ENCODE measurements at places on chromosomes 7 and 10.

- no peak for DNase-seq
Measured at GRCh38 chr10:32142646-32143045, 86.4 kb upstream of the KIF5B start.

DNA sequence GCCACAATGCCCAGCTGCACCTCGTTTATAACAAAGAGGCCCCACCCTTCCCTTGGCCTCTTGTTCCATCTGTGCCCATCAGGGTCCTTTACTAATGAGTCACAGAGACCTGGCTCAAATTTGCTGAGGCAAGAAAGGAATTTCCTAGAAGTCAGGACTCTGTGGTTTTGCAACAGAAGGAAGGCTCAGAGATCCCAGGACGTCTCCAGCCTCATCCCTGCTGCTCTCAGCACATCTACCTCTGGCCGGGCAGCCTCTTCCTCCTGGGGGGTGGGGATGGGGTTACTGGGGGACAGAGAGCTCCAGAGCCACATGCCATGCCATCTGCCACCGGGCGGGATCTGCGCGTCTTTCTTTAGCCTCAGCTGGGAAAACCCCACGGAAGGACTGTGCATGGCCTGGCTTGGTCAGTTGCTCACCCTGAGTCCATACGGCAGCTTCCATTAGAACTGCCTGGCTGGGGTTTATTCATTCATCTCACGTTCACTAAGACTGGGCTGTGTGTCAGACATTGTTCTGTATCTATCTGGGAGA, 41.9 kb upstream of the PSMG3 start:
- no peak for DNase-seq

DNA sequence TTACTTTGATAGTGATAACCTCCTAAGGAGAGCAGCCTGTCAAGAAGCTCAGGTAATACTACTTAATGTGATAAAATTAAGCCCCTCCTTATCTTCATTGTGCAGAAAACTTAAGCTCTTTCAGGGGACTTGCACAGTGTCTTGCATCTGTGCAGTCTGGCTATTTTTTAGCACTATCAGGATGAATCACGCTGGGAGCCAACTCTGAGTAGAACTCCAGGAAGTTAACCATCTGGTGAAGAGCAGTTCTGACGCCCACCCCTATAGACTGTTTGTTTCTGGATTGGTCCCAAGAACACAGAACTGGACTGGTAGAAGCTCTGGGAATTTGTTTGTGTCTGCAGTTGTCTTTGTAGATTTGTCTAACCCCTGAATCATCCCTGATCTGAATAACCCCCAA, 41.9 kb downstream of the AGK start:
- DNase-seq: no peak

DNA sequence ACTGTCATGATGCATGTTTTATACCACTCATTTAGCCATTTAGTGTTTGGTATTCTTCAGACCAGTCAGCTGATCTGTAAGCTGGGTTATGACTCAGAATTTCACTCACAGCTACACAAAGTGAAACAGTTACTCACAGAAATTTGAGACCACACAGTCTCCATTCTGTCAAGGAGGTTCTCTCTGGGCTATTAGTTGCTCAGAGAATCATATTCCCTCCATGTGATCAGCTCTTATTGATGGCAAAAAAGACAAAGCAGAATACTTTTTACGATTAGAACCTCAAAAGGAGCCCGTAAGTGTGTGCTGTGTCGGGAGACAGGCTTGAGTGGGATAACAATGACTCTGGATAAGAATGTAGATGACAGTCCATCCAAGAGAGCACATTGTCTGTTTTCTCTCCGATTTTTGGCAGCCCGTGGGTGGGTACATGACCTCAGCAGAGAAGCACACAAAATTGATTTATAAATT, 277.6 kb upstream of the SORCS1 start:
- DNase-seq: no peak

- no peak for DNase-seq
Measured at GRCh38 chr7:127943541-127944521, 87.4 kb downstream of the LRRC4 start.

DNA sequence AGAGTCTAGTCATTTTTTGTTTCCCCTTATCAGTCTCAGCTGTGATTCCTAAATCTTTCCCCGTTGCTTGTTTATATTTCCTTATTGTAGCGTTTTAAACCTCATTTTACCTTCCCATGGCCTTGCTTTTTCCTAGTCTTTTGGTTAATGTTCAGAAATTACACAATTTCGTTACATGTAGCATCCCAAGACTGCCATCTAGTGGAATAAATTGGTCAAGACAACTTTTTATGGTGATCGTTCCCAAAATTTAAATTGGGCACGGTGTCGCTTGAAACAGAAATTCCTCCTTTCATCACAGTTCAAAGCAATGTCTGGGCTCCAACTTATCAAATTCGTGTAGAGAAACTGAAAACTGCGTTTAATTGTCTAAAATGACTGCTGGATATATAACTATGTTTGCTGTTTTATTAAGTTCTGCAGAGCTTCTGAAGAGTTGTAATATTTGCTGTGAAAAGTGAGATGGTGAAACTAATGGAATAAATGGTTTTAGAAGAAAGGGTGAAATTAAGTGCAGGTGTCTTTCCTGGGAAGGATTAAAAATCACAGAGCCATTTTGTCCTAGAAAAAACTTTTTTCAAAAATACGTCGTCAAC, 370.2 kb downstream of the PHF14 start:
- peak; percentile 68 for DNase-seq

- DNase-seq: no peak
Measured at GRCh38 chr10:30125496-30125895, 66.1 kb upstream of the JCAD start.

DNA sequence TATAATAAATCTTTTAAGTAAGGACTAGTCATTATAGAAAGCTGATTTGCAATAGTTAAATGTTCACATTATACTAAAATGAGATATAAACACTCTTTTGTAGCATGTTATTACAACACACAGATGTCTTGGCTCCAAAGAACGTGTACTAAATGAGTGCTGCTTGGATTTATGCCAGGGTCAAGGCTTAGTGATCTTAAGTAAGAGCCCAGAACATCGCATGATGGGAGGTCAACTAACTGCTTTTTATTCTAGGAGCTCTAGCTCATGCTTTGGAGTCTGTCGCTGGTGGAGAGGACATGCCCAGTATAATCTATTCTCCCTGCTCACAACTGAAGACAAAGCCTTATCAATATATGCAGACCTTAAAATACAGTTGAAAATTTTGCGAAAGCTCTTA, 315.1 kb downstream of the BBS9 start:
- DNase-seq: no peak

GRCh38 chr10:110967009-110967630, 47.7 kb downstream of the SHOC2 start:
- no peak for DNase-seq

DNA sequence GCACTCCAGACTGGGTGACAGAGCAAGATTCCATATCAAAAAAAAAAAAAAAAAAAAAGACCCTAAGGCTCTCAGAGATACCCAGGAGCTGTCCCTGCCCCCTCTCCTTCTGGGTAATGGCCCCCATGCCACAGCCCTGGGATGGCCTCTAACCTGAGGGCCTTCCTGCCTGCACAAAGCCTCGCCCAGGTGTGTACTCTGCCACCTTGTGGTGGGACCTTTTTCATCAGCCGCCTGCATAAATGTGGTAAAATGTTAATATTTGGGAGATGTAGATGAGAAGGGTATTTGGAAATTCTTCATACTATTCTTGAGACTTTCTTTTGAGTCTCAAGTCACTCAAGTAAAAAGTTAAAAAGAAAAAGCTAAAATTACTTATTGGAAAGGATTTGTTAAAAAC, 46.3 kb upstream of the RNF216 start:
- no peak for DNase-seq

DNA sequence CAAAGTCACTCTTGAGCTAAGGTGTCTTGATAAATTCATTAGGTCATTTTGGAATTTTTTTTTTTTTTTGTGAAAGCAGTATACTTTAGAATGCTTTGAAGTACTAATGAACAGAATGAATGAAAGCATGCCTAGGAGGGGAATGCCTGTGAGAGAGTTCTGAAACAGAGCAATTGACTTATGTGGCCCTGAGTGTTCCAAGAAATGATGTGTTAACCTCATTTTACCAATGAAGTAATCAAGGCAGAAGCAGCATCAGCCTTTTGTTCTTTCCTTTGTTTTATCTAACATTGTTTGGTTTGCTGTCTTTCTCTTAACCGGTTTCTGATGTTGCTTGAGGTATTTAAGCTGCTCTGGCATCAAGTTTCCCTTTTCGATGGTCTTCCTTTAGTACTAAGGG, 154.6 kb upstream of the HGF start:
- DNase-seq: no peak

GRCh38 chr7:41247143-41247865, 455.6 kb downstream of the INHBA start:
- no peak for DNase-seq

DNA sequence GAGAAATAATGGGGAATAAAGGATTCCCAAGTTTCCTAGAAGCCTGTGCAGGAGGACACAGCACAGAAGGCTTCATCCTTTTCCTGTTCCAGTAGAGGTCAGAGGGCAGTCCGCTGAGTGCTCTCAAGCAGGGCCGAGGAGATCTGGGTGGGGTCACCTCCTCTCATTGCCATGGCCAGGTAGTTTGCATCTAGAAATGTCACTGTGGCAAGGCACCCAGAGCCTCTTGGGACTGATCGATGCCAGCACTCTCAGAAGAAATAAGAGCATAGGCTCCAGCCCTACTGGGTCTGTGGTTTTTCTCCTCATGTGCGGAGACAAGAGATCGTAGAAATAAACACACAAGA, 7.9 kb downstream of the NUB1 start:
- no peak for DNase-seq

- DNase-seq: peak; percentile 41
Measured at GRCh38 chr7:22001345-22002004, 55.8 kb upstream of the CDCA7L start.

DNA sequence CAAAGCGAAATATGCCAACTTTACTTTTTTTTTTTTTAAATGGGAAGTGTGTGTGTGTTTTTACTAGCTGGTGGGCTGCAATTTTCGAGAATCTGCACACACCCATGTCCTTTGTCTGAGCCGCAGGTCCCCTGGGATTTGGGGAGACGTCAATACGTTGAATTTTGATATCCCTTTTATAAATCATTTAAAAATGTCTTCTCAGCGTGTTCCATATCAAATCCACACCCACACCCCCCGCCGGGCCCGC, 404 bp upstream of the FMC1 start:
- peak; percentile 91 for DNase-seq

GRCh38 chr10:132614431-132615340, 77.1 kb downstream of the INPP5A start:
- no peak for DNase-seq

GRCh38 chr7:15104411-15105092, 202.0 kb upstream of the DGKB start:
- no peak for DNase-seq

GRCh38 chr10:57898231-57898630, 369.5 kb downstream of the IPMK start:
- DNase-seq: peak; percentile 94

Data from NCI-H526 (cell line).